ENCODE measurements at places on chromosomes 2 and 18.

GRCh38 chr2:232513353-232513752 is 6.8 kb upstream of the PRSS56 start:
- DNase-seq: no peak

DNA sequence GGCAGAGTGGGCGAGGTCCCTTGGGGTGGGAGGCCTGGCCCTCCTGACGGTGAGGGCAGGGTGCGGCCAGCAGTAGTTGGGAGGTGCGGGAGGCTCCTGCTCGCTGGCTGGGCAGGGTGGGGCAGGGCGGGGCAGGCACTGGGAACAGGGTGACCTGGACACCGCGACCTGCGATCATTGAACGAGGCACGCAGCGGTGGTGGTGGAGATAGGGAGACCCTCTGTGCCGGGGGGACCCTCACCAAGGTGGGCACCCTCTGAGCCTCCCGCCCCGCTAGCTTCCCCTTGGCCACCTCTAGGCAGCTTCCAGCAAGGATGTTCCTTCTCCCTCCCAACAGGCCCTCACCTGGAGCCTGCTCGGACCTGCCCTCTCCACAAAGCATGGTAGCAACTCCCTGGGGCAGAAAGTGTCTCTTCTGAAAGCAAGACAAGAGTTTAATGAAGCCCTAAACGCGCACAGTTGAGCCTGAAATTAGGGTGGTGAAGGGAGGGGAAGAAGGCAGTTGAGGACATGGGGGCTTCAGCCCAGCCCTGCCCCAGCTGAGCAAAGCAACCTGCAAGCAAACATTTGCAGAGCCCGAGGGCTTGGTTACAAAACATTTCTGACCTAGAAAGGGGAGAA is 15.4 kb upstream of the FOSL2 start:
- DNase-seq: no peak

DNA sequence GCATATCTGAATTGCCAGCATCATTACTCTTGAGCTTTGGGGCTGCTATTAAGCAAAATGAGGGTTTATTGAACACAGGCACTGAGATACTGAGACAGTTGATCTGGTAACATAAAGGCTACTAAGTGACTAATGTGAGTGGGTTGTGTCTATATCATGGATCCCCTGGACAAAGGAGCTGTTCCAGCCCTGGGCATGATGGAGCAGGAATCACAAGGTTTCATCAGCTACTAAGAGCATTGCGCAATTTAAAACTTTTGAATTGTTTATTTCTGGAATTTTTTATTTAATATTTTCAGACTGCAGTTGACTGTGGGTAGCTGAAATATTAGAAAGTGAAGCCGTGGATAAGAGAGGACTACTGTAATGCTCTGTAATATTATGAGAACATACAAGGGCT is 73.5 kb downstream of the MGAT5 start:
- no peak for DNase-seq

DNA sequence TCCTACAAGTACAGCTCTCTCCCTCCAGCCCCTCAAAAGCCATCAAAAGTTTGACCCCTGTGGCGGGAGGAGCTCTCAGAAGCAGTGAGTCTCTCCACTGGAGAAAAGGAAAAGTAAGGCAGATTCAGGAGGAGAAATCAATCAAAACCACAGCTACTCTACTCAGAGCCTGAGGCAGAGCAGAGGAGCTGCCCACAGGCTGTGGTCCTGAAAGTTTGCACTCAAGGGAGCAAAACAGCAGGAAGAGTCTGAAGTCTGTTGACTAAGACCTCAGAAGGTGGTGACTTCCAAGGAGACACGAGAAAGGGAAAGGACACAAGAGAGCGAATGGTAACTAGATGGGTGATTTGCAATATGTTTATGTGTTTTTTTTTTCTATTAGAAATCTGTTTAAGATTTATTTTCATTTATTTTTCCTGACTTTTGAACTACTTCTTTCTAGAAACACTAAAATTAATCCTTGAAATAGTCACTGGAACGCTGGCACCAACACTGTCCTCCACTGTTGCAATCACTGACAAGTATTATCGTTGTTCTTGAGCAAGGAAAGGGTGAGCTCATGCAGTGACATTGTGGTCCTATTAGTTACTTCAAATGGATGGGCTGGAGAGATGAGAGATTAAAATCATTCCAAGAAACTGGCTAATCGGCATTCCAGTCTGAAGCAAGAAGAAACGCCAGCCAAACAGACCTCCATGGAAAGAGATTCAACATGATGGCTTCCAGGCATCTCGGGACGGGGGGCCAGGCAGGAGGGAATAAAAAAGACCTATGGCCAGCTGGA is 35.8 kb downstream of the PID1 start:
- no peak for DNase-seq

GRCh38 chr2:24635181-24635580 is 144.1 kb downstream of the NCOA1 start:
- no peak for DNase-seq

DNA sequence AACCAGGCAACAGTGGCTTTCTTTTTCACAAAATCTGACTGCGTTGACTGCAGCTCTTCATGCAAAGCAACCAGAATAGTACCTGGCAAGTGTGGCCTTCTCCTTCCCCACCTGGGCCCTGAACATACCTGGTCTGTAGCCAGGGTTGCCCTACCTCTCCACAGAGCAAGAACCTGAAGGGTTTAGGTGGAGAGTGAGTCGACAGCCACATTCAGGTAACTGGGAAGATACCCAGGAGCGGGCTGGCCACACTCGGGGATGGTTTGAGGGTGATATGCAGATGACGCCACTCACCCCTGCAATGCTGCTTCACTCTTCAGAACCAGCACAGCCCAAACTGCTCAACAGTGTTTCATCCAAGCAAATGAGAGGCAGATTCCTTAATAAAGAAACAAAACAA is 117.3 kb downstream of the TTC32 start:
- no peak for DNase-seq

Data from activated CD4-positive, alpha-beta T cell treated with anti-CD3 and anti-CD28 coated beads, Interleukin-10, Interleukin-2, amounts not matched to agents 100 ng/mL and 50 ng/mL, durations not matched to agents 16 hours and 8 hours (primary cell).